ENCODE measurements at places on chromosomes 16 and 17. TPM values are rescaled to one million over a fixed set of nuclear protein-coding genes. Genes with fewer than 3 reads are reported as not detected.

KIF19 gene
- not detected for total RNA-seq

DLX3 gene
- not detected for total RNA-seq

CDK3 gene
- 3.2 TPM for total RNA-seq

WNK4 gene
- 4.3 TPM for total RNA-seq

OR3A3 gene
- 0.33 TPM for total RNA-seq

ZCCHC14 gene
- 15.7 TPM for total RNA-seq

TAC4 gene
- not detected for total RNA-seq

ZNF263 gene
- total RNA-seq: 47.5 TPM

PRAC2 gene
- not detected for total RNA-seq

SKAP1 gene
- total RNA-seq: not detected

KRT33A gene
- not detected for total RNA-seq

SOX8 gene
- total RNA-seq: under 0.01 TPM
